Umbilical cord (tissue), 2 donors: ENCODE measurements at places on chromosomes 7 and 10.

DNA sequence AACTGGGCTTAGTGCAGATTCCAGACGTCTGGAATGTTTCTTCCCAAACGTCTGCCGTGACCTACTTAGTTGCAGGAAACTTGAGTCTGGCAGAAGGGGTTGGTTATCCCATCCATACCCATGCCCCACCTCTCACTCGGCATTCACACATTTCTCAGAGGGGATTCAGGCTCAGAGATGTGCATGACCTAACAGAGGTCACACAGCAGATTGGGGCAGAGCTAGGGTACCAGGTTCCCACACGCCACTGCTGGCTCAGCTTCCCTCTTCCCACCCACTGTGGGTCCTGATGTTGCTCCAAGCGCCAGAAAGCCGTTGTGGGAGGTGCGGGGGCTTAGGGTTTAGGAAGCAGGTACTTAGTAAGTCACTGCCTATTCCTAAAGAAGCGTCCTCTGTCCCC is 3.0 kb downstream of the UCMA start:
- DNase-seq = peak; percentile 30

GRCh38 chr10:43305876-43306275 is 39.0 kb upstream of the RASGEF1A start:
- no peak for DNase-seq

DNA sequence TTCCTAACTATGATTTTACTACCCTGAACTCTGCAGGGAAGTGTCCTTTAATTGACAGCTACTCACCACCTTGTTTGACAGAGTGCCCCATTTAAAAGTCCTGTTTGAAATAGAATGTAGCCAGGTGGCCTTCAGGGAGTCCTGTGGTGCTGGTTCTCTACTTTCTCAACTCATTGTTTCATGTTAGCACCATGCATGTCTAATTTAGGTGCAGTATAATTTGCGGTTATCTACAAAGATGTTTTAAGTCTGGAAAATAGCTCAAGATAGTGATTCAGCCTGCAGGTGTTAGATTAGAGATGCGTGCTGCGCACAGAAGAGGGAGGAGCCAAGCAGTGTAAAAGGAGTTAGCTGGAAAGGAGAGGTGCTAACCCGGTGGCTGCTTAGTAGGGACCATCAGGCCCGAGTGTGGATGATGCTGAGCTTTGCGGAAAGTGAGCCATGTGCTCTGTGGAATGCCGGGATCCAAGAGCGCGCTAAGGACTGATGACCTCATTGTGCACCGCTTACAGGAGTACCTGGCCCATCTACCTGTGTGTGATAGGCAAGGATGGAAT is 1.2 kb downstream of the CCM2 start:
- DNase-seq = peak; percentile 35

DNA sequence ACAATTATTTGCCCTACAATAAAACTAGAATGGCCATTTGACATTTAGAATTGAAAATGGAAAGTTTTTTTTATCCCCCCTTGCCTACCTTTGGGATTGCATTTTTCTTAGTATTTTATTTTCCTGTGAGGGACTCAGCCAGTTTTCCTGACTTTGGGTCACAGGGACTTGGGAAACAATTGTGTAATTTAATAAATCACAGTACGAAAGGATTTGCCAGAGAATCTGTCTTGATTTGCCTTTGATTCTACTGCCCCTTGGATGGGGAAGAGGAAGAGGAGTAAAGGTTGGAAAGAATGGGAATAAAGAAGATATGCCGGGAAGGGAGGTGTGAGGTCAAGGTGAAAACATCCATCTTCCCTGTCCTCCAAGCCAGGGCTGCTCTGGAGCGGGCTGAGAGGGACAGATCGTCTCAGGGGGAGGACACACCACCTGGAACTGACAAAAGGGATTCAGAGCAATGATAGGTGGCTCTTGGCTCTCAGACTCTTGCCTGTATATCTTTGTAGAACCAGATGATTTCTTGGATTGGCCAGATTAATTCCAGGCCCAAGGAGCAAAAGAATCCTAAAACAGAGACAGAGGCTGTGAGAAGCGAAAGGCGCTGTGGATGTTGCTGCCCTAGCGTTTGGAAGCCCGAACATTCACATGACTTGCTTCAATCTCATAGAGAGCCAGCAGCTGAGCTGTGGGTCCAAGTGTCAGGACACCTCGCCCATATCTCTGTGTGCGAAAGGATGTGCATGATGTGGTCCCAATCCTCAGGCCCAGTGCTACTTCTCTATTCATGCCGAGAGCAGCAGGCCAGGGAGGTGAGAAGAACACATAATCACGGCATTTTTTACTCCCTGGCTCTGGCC is 50.3 kb upstream of the ZEB1 start:
- DNase-seq = no peak

GRCh38 chr10:132107949-132108877 is 42.5 kb downstream of the JAKMIP3 start:
- no peak for DNase-seq

DNA sequence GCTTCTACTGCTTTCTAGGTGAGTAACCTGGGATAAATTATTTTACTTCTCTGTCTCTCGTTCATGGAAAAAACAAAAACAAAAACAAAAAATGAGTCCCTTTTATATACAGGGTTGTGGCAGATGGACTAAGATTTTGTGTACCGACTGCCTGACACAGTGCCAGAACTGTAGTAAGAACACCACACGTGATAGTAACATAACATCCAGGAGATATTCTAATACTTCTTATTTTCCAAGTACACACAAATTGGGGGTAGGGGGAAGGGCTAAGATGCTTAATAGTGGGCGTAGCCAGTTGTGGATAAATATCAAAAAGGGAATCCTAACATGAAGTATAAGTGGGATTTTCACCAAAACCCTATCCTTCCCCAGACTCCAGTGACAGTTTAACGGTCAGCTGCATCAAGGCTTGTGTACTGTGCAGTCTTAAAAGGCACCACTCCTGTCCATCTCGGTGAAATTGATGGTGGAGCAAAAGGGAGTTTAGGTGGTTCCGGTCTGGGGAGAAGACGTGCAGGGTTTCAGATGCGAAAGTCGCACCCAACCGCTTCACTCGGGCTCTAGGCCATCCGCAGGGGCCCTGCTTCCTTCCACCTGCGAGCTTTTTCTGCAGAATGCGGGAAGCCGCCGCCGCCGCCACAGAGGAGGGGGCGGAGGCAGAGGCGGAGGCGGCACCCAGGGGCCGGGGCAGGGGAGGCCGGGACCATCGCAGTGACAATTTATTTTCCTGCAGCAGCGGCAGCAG is at the start of gene STAMBPL1:
TSS of gene STAMBPL1 (plus strand) at position 712 of the 748 bp plus-strand sequence. CDS start 21,464 bp downstream, outside the sequence.
- no peak for DNase-seq

GRCh38 chr10:46216003-46216634 is 70.7 kb upstream of the ANTXRL start:
- DNase-seq = no peak

DNA sequence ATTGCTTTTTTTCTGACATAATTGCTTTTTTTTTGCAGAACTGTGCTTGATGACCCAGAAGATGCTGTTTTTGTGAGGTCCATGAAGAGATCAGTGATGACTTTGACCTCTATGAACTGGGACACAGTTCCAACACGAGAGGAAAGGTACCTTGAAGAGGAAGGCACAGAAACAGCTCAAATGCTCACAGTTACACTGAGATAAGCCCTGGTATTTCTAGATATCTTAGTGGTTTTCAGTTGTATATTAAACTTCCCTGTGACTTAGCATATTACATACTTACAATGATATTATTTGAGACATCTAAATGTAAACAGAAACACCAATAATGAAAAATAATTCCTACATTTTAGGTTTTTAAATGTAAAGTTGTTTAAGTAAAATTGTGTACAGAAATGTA is 54.7 kb downstream of the LRRC72 start:
- DNase-seq = no peak

- DNase-seq = no peak
Observed at GRCh38 chr10:80281784-80282765, 7.4 kb downstream of the MAT1A start.
